ENCODE measurements at places on chromosomes 7 and 10. TPM values are rescaled to one million over a fixed set of nuclear protein-coding genes. Genes with fewer than 3 reads are reported as not detected.

DNA sequence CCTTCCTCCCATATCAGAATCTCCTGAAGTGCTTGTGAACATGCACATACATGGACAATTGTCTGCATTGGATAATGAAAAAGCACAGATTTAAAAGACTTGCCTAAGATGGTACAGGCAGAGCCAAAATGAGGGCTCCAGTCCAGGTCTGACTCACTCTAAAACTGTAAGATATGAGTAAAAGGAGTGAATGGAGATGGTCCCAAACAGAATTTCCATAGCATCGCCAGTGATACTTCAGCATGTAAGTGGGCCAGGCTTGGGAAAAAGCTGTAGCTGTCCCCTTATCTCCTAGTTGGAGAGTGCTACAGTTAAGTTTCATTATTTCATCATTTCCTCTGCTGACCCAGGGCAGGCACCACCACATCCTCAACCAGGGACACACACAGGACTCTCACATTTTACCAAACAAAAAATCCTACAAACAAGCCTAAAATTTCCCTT, 26.4 kb upstream of the IL6 start:
- H3K4me1 ChIP-seq = no peaks in the 10 kb centered on the region
- H3K36me3 ChIP-seq = no peaks in the 10 kb centered on the region
- no peaks in the 10 kb centered on the region for H3K27me3 ChIP-seq
- DNase-seq = no peak

DNA sequence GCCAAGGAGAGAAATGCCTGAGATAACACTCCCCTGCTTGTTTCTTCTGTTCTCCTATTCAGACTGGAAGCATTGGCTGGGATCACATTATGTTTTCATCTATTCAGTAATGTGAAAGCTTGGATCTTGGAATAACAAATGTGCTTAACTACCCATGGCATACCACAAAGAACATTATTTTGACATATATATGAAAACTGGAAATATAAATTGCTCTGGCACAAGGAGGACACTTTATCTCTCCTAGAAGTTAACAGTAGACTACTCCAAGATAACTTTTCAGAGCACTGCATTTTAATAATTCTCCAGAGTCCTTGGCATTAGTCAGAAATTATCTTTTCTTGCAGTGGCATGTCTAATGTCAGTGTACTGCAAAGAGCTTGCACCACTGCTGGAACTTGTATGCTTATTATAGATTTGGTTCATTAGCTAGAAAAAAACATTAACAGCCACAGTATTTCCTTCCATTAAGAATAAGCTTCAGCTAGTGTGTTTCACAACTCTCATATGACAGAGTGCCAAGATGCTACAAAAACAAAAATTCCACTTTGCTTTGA, 169.3 kb upstream of the LRRN3 start:
- no peak overlapping the region for H3K4me3 ChIP-seq
- no peaks in the 10 kb centered on the region for H3K27me3 ChIP-seq
- no peaks in the 10 kb centered on the region for H3K4me1 ChIP-seq
- no peak for DNase-seq
- no peak overlapping the region for H3K27ac ChIP-seq
- no peaks in the 10 kb centered on the region for H3K36me3 ChIP-seq

ITPRID1 gene
- not detected for total RNA-seq

DNA sequence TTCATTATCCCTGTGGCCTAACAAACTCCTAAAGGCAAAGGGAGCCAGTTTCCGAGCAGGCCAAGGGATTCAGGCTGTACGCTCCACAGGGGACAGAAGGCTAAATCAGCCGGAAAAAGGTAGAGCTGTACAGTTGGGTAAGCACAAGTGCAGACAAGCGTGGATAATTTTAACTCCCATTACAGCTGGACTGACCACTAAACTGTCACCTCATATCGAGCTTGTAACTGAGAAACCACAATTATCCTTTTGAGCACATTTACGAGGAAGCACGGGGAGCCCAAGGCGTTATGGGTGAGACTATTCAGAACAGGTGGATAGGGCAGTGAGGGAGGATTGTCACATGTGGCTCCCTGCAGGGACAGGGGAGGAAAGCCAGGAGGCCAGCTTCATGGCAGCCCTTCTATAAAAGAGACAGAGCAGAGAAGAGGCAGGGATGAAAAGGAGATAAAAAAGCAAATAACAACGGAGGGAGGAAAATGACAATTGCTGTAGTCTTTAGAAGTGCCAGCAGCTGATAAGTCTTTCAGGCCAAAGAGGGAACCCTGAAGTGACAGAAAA, 288.0 kb downstream of the FGFR2 start:
- no peaks in the 10 kb centered on the region for H3K36me3 ChIP-seq
- no peak overlapping the region for H3K27ac ChIP-seq
- no peak overlapping the region for H3K4me3 ChIP-seq
- no peaks in the 10 kb centered on the region for H3K4me1 ChIP-seq
- H3K27me3 ChIP-seq = no peaks in the 10 kb centered on the region

DNA sequence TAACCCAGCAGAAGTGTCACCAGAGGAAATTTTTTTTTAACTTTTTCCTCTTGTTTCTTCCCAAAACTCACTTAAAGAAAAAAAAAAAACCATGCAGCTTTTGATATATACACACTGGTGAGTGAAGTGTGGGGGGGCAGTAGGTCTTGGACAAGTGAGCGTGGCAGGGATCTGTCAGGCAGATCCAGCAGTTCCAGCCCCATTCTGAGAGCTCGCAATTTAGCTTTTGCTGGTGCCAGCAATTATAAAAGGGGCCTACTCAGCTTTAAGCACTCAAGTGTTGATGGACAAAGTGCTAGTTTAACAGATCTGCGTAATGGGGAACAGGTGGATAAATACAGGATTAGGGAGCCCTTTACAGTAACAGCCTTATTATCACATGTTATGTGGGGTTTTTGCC, 619.2 kb upstream of the GALNT17 start:
- no peak overlapping the region for H3K4me3 ChIP-seq
- H3K36me3 ChIP-seq = no peaks in the 10 kb centered on the region
- no peaks in the 10 kb centered on the region for H3K27me3 ChIP-seq
- H3K27ac ChIP-seq = no peak overlapping the region
- no peaks in the 10 kb centered on the region for H3K4me1 ChIP-seq

GRCh38 chr10:107914450-107915214, 750.1 kb upstream of the SORCS1 start:
- H3K27me3 ChIP-seq = no peaks in the 10 kb centered on the region
- no peaks in the 10 kb centered on the region for H3K4me1 ChIP-seq
- H3K36me3 ChIP-seq = no peaks in the 10 kb centered on the region
- H3K4me3 ChIP-seq = peak overlapping the region; percentile 38

BTBD16 gene
- total RNA-seq = 5.0 TPM

- H3K4me3 ChIP-seq = no peak overlapping the region
- no peaks in the 10 kb centered on the region for H3K36me3 ChIP-seq
- peaks cover 25% of the 10 kb centered on the region for H3K27me3 ChIP-seq
- no peak overlapping the region for H3K27ac ChIP-seq
Observed at GRCh38 chr10:6064119-6064518, 2.0 kb upstream of the IL2RA start.

GRCh38 chr10:33703501-33704213, 369.2 kb upstream of the NRP1 start:
- H3K27me3 ChIP-seq = no peaks in the 10 kb centered on the region
- H3K4me1 ChIP-seq = peaks cover 13% of the 10 kb centered on the region
- no peak overlapping the region for H3K27ac ChIP-seq
- DNase-seq = no peak
- H3K36me3 ChIP-seq = no peaks in the 10 kb centered on the region

DNA sequence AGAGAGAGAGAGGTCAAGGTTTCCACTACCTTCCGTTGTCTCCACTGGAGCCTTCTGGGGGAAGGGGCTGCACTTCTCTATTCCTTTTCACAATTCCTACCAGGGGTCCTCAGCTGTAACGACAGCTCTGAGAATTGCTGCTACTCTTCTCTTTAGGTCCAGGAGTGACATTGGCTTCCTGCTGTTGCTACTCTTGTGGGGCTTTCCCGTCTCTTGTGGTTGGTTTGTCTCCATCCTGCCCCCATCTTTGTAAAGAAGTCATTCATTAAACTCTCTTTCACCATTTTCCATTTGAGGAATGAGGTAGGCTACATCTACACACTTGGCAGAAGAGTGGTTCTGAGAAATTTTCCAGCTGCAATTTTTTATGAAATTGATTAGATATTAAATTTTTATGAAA, 238.8 kb upstream of the LYZL1 start:
- no peak for DNase-seq
- no peaks in the 10 kb centered on the region for H3K4me1 ChIP-seq
- no peak overlapping the region for H3K4me3 ChIP-seq
- H3K27me3 ChIP-seq = no peaks in the 10 kb centered on the region
- no peaks in the 10 kb centered on the region for H3K36me3 ChIP-seq
- H3K27ac ChIP-seq = no peak overlapping the region

EN2 gene
- total RNA-seq = not detected

GRCh38 chr7:151232917-151233701, 826 bp downstream of the CHPF2 start:
- peak overlapping the region; percentile 91 for H3K4me3 ChIP-seq
- no peaks in the 10 kb centered on the region for H3K27me3 ChIP-seq

DNA sequence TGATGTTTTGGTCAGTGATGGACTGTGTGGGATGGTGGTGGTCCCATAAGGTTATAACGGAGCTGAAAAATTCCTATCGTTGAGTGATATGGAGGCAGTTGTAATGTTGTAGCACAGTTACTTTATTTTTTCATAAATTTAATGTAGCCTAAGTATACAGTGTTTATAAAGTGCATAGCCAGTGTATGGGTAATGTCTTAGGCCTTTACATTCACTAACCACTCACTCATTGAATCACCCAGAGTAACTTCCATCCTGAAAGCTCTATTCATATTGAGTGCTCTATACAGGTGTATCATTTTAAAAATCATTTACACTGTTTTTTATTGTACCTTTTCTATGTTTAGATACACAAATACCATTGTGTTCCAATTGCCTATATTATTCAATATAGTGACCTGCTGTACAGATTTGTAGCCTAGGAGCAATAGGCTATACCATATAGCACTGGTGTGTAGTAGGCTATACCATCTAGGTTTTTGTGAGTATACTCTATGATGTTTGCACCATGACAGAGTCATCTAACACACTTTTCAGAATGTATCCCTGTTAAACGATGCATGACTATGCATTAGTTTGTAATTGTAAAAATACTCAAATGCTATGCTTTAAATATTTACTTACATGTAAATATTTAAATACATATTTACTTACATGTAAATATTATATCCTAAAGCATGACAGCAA, 21.0 kb downstream of the PDCD4 start:
- peaks cover 12% of the 10 kb centered on the region for H3K4me1 ChIP-seq
- H3K4me3 ChIP-seq = no peak overlapping the region
- H3K27me3 ChIP-seq = no peaks in the 10 kb centered on the region

DNA sequence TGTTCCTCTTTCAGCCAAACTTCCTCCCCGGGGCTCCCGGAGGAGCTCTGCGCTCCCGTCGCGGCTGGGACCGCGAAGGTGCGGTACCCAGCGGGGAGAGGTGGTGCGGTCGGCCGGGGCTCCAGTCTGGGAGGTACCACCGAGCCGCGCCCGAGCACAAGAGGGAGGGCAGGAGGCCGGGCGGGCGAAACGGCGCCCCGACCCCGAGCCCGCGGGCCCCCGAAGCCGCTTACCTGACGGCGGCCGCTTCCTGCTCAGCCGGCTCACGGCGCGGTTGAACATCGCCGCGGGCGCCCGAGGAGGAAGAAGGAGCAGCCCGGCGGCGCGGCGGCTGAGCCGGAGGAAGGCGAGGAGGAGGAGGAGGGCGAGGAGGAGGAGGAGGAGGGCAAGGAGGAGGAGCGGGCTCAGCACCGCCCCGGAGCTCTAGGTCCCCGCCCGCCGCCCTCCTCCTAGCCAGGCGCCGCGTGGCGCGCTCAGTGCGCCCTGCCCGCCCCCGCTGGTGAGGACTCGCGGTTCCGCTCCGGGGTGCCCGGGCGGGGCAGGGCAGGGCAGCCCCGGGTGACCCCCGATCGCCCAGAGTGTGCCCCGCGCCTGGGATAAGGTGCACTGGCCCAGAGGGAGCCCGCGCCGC, at the start of gene RGS10:
Gene RGS10, minus strand, starts transcription at position 363 of the 631 bp plus-strand sequence. Its CDS starts 81 bp downstream, at position 282.
- peak within 1 kb of the TSS; percentile 55 for H3K4me3 ChIP-seq
- H3K27ac ChIP-seq = no peak within 1 kb of the TSS
- peaks cover 45% of the 10 kb centered on the region for H3K27me3 ChIP-seq
- DNase-seq = no peak

DNA sequence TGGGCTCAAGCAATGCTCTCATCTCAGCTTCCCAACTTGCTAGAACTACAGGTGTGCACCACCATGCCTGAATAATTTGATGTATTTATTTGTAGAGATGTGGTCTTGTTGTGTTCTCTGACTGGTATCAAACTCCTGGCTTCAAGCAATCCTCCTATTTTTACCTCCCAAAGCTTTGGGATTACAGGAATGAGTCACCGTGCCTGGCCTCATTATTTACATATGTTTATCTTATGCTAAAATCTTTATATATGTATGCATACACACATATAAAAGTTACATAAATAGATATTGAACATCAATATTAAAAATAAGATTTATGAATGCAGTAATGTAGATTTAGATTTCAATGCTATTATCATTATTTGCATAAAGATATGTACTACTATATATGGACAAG, 1634.5 kb upstream of the LRRTM3 start:
- H3K27me3 ChIP-seq = no peaks in the 10 kb centered on the region
- no peaks in the 10 kb centered on the region for H3K36me3 ChIP-seq
- no peak for DNase-seq
- no peak overlapping the region for H3K4me3 ChIP-seq

LRRD1 gene
- total RNA-seq = not detected

DNA sequence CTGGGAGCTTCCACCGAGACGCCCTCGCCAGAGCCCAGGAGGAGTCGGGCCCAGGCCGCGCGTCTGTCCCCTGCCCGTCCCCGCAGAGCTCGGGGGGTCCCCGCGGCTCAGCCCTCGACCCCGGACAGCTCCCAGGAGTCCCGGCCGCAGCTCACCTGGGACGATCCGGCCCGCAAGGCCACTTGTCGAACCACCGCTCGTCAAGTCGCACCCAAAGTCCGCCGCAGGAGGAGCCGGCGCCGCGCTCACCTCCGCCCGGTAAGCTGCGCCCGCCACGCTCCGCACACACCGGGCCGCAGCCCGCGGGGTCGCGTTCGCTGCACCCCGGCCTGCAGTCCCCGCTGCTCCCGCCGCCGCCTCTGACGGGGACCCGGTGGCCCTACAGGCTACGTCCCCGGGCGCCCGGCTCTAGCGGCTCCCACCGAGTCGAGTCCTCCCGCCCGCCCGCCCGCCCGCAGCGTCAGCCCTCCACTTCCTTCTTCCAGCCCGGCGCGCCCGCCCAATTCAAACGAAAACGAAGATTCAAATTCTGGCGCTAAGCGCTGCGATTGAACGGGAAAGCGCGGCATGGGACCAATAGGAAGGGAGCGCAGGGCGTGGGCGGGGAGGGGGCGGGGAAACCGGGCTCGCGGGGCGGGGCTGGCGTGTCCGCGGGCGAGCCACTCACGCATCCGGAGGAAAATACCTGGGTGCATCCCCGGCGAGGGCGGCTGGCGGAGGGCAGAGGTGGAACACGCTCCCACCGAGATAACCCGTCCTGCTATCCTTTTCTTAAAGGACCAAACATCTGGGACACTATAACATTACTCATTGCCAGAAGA, at the start of gene MKI67:
Gene MKI67, minus strand, starts transcription at position 480 of the 821 bp plus-strand sequence. CDS start 756 bp downstream, outside the sequence.
- DNase-seq = peak; percentile 91
- peak within 1 kb of the TSS; percentile 80 for H3K27ac ChIP-seq
- peak within 1 kb of the TSS; percentile 79 for H3K4me3 ChIP-seq
- H3K36me3 ChIP-seq = peaks cover 13% of the 10 kb centered on the region
- H3K27me3 ChIP-seq = no peaks in the 10 kb centered on the region

GRCh38 chr7:64581926-64582894, 19.3 kb upstream of the ZNF680 start:
- H3K27ac ChIP-seq = no peak overlapping the region
- no peaks in the 10 kb centered on the region for H3K4me1 ChIP-seq
- no peak for DNase-seq
- no peaks in the 10 kb centered on the region for H3K27me3 ChIP-seq
- no peaks in the 10 kb centered on the region for H3K36me3 ChIP-seq

Measured in HepG2 (cell line).